ENCODE measurements at places on chromosomes 6 and 20. TPM values are rescaled to one million over a fixed set of nuclear protein-coding genes. Genes with fewer than 3 reads are reported as not detected.

BMP2 gene
- total RNA-seq = not detected

SNAI1 gene
- 0.19 TPM for total RNA-seq

GPR6 gene
- total RNA-seq = not detected

CNKSR3 gene
- not detected for total RNA-seq

GPR63 gene
- total RNA-seq = 1.9 TPM

PDYN gene
- total RNA-seq = not detected

DNMT3B gene
- 0.47 TPM for total RNA-seq

GSTA2 gene
- total RNA-seq = not detected

All from CD4-positive, alpha-beta memory T cell (primary cell).